Omental fat pad (tissue), 4 donors: ENCODE measurements at places on chromosomes 5 and 9. TPM values are rescaled to one million over a fixed set of nuclear protein-coding genes. Genes with fewer than 3 reads are reported as not detected.

DNA sequence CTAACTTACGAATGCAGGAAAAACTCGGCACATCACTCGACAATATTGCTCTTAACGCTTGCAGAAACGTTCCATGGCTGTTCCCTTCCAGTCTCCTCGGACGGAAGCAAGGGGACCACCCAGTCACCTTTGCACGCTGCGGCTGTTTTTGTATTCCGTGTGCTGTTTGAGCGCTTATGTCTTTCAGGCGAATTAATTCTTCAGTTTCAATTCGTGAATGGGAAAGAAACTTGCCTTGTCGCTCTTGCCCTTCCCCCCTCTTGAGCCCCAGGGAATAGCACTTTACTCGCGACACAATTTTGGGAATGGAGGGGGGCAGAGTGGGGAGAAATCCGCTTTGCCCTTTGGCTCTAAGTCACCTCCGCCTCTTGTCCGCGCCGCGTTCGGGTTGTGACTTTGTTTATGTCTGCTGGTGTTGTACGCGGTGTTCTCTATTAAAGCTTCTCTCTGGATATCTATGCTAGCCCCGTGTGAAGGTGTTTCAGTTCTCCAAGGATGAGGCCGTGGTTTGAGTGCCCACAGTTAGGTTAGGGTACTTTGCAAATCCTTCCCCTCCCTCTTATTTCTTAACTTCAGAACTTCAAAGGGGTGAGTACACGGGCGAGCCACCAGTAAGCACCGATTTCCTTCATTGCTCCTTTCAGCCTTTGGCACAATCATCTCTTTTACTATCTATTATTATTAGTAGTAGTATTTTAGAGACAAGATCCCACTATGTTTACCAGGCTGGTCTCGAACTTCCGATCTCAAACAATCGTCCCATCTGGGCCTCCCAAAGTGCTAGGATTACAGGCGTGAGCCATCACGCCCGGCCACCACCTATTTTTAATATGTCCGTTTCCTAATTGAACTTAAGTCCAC is 2.7 kb downstream of the FOXB2 start:
- no peak for DNase-seq

Gene DAB2IP
- total RNA-seq = 39.6 TPM

DNA sequence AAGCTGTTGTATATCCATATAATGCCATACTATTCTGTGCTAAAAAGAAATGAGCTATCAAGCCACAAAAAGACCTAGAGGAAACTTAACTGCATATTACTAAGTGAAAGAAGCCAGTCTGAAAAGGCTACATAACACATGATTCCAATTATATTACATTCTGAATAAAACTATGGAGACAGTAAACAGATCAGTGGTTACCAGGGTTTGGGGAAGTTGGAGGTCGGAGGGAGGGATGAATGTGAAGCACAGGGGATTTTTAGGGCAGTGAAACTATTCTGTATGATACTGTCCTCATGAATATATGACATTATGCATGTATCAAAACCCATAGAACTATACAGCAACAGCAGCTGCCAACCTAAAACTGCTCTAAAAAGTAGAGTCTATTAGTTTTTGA is 5.6 kb upstream of the RFK start:
- no peak for DNase-seq

Gene MEGF9
- 36.4 TPM for total RNA-seq

DNA sequence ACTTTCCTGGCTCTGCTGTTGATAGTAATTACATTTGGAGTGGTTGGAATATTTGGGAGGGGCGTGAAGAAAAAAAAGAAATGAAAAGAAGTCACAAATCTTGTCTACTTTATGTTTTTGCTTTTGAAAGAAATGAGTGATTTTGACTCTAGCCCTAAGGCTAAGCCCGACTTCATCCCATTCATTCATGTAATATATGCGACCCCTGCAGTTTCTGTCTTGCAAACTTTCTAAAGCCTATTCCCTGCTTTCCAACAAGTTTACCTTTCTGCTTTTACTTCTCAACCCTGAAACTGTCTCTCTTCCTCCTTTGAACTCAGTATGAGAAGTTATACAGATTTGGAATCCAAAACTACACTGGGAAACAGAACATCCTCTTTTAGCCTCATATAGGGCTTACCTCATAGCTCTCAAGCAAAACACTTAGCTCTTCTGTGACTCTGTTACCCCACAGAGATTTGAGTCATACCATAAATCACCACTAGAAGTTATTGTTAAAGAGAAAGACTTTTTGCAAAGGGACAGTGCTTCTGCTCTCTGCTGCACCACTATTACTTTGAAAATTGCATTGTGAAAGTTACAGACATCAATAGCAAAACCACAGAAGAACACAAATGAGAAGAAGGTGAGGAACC is 1.6 kb downstream of the CFAP95 start:
- DNase-seq = no peak

DNA sequence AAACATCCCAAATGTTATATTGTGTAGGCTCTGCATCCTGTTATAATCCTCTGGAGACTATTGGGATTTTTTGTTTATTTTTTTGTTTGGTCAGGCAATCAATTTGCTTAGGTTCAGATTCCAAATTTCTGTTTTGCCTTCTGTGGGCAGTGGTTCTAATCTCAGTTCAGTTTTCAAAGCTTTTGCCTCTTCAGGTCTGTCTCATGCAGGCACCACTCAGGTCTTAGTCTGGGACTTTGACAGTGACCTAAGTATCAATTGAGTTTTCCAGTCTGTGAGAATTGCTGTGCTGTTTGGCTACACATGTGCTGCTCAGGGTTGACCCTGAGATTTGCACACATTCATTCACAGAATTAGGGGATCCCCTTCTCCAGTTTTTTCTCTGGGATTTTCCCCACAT is 14.1 kb downstream of the SNX2 start:
- no peak for DNase-seq

- no peak for DNase-seq
These were observed 12.9 kb downstream of the PRRC2B start for GRCh38 chr9:131406563-131407436.

- no peak for DNase-seq
These were observed 474.4 kb upstream of the EDIL3 start for GRCh38 chr5:84859056-84859455.

DNA sequence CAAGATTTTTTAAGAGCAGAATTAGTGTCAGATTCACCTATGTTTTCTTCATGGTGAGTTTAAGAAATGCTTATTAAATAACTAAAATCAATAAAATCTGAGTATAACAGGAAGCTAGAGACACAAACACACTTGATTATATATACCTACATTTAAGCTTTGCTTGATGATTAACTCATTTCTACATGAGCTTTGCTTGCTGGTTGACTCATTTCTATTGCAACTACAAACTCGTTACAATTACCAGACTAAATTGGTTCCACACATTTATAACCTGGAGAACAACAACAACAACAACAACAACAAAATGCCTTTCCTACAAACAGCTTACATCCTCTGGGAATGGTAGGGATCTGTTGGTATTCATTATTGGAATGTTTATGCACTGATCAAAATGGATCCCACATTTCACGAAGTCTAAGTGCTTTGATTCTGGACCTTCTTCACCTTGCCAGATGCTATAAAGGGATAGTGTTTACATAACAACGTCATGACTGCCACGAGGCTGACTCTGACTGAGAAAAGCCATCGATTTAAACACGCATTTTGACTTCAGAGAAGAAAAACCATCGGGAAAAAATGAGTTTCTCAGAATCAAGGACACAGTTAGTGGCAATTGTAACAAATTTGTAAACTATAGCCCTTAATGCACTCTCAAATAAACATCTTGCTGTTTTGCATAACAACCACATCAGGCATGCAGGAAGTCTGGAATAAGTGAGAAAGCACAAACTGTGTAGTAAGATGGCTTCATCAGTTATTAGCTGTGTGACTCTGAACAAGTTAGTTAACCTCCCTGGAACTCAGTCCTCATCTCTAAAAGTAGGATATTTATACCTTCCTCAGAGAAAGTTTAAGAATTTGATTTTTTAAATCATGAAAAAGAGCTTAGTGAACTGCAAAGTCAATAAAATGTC is 49.8 kb downstream of the RASEF start:
- DNase-seq = no peak

Gene PCDHB8
- total RNA-seq = 0.63 TPM

DNA sequence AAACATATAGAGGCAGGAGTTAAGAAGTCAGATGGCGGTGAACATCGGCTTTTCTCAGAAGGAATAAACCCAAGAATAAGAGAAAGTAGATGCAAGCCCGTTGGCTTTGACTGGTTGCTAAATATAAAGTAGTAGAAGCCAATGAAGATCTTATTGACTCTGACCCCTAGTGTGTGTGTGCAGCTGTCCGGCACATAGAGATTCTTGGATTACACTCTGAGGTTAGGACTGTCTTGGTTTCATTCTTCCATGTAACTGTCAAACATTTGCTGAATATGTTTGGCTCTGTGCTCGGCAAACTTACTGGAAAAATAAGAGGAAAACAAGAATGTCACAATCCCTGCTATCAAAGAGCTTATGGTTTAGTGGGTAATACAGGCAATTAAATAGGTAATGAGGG is 54.9 kb downstream of the ASTN2 start:
- DNase-seq = no peak

GRCh38 chr9:137785704-137786161 is 91.8 kb upstream of the CACNA1B start:
- DNase-seq = no peak

DNA sequence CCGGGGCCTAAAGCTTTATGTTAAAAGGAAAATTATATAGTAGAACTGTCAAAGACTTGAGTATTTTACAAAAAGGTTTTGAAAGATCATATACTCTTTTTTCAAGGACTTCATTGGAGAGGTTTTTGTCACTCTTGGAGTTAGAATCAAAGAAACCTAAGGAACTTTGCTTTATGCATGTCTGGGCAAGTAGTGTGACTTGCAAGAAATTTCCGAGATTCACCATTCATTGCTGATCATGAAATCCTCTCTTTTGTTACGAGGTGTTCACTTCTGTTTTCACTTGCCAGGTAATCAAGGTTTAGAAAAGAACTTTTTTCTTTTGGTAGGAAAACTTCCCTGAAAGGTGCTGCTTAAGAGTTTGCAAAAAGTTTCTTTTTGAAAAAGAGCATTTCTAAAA is 64.8 kb downstream of the NUP214 start:
- no peak for DNase-seq

- no peak for DNase-seq
These were observed 396.5 kb upstream of the MEF2C start for GRCh38 chr5:89279391-89280036.

DNA sequence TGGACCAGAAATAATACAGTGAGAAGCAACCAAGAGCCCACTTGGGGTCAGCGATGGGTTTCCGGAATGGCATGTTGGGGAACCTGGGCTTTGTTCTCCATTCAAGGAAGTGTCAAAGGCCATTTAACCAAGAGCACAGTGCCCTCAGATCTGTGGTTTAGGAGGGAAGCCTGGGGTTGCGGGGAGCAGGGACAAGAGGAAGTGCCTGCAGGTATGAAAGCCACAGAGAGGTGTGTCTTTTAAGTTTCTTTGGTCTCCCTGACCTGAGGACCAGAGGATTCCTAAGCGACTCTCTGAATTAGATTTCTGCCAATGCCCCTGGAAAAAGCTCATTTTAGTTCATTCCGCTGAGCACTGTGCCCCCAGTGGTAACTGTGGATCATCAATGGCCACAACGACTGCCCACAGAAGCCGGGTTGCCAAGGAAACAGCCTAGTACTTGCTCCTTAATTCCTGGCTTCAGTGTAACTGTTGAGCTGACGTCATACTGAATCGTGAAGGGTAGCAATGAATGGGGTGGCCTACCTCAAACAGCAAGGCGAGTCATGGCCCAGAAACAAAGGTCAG is 107.3 kb upstream of the SPIN1 start:
- DNase-seq = no peak

Gene KIF27
- 3.2 TPM for total RNA-seq

- DNase-seq = no peak
These were observed 130.6 kb downstream of the GNAQ start for GRCh38 chr9:77901018-77901417.

Gene SLC4A9
- 0.74 TPM for total RNA-seq

DNA sequence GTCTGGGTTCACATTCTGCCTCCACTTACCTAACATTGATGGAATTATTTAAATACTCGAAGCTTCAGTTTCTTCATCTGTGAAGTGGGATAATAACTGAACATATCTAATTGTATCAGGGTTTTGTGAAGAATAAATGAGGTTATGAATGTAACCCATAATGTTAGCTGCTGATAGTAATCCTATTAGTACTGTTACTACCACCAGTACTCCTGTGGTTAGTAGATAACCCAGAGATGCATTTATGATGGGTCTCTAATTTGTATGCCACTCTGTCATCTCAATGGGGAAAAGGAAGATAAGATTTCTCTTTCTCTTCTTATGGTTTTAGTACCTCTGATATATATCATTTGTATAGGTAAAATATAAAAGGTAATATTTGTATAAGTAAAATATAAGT is 16.0 kb downstream of the CPEB4 start:
- no peak for DNase-seq

DNA sequence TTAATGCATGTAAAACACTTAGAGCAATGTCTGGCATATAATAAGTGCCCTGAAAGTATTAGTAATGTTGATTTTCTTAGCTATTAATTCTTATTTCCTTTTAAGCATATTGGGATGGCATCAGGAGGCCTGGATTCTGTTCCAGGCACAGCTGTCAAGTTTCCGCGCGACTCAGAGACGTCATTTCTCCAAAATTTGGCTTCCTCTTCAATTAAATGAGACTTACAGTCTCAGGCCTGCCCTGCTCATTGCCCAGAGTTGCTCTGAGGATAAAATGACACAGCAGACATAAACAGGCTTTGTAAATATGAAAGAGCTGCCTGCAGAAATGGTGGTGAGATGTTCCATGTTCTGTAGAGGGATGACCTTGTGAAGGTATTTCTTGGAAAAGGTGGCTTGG is 159.8 kb upstream of the GLRA1 start:
- DNase-seq = no peak

Gene RNF208
- total RNA-seq = not detected

Gene FAXDC2
- 57.2 TPM for total RNA-seq

DNA sequence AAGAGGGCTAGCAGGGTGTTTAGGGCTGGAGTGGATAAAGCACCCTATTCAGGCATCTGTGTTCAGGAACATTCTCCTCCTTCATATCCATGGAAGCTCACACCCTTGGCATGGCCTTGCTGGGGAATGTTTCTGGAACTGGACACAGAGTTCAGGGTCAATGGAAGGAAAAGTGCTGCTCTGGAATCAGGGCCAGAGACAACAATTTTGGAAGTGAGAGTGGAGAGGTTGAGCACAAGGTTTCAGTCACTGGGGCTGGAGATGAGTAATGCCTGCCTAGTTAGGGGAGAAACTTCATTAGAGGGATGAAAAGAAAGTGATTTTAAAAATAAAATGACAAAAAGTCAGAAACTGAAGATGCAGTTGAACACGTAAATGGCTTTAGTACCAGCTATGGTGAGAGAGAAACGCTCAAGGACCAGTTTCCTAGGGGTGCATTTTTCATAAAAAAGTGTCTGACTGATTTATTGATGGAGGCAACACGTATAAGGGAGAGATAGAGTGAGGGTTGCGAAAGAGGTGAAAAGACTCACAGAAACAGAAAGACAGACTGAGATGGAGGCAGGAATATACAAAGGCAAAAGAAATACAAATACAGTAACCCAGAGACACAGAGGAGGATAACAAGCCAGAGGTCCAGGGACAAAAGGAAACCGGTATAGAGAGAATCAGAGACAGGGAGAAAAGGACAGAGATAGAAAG is 8.0 kb upstream of the TNFSF15 start:
- no peak for DNase-seq

- no peak for DNase-seq
These were observed 25.8 kb downstream of the LPCAT1 start for GRCh38 chr5:1497795-1498622.

Gene BTNL8
- total RNA-seq = 1.3 TPM

- no peak for DNase-seq
These were observed 14.9 kb upstream of the TMEM252 start for GRCh38 chr9:68555437-68556150.
